ENCODE measurements at places on chromosomes 2 and 18.

DNA sequence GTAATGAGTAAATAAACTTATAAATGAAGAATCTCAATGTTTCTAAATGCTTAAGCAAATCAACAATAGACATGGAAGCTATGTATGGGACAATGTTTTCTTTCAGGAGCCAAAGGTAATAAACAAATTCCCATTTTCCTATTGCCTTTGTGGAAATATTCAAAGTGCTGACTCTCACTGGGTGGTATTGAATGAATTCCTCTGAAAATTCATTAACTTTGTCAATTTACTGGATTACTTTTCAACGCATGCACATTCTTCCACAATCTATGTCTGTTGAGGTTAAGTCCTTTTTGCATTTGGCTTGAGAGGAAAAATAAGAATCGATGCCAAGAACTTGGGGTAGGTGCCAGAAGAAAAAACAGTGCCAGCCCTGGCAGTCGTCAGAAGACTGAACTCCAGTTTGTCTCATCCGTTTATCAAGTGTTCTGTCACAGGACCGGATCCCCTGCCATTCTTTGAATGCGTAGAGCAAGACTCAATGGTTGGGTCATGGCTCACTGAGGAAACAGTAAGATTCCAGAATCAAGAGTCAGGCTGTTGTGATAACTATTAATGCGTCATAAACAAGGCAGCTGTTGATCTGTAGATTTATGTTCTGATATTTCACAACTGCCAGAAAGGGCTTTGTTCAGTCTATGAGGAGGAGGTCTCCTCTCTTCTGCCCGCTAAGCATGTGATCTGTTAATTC, 133.3 kb downstream of the GFPT1 start:
- no peak for DNase-seq

DNA sequence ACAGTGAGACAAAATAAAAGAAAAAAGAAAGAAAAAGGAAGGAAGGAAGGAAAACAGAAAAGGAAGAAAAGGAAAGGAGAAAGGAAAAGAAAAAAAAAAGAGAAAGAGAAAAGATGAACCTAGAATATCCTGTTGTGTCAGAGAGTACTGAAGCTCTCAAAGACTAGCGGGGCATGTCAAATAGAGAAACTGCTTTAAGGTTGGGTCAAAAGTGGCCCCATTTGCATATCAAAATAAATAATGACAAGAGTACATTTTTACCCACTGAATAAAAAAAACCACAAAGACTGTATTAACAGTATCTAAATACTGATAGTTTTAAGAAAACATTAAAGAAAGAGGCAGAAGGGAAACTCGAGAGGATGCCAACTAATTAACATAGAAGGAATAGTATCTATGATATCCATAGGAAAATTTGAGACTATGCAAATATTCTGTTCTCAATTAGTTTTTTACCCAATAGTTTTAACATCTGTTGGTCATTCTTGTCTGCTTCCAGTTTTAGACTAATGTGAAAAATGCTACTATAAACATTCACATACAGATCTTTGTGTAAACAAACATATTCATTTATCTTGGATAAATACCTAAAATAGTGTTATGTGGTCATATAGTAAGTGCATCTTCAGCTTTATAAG, 53.2 kb downstream of the SFXN5 start:
- no peak for DNase-seq

- no peak for DNase-seq
Observed at GRCh38 chr18:8695932-8696517, 9.3 kb upstream of the MTCL1 start.

DNA sequence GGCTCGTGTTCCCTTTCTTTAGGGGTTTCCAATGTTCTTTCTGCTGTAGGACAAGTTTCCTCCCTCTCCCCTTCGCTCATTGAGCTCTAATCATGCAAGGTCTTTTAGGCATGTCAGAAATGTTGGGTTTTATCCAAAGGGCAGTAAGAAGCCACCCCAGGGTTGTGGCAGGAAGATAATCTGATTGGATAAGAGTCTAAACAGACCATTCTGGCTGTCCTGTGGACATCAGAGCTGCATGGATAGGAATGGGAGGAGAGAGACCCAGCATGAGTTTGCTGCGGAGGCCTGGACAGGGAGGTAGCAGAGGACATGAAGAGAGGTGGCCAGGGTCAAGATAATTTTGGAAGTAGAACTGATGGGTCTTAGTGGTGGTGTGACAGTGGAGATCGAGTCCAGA, 88.2 kb downstream of the ACKR3 start:
- DNase-seq: no peak

- no peak for DNase-seq
Observed at GRCh38 chr2:146821836-146822316, 1023.0 kb upstream of the ACVR2A start.

- no peak for DNase-seq
Observed at GRCh38 chr18:76230791-76231190, 264.3 kb downstream of the ZNF516 start.

- DNase-seq: no peak
Observed at GRCh38 chr18:58032233-58032632, 11.8 kb upstream of the NEDD4L start.

DNA sequence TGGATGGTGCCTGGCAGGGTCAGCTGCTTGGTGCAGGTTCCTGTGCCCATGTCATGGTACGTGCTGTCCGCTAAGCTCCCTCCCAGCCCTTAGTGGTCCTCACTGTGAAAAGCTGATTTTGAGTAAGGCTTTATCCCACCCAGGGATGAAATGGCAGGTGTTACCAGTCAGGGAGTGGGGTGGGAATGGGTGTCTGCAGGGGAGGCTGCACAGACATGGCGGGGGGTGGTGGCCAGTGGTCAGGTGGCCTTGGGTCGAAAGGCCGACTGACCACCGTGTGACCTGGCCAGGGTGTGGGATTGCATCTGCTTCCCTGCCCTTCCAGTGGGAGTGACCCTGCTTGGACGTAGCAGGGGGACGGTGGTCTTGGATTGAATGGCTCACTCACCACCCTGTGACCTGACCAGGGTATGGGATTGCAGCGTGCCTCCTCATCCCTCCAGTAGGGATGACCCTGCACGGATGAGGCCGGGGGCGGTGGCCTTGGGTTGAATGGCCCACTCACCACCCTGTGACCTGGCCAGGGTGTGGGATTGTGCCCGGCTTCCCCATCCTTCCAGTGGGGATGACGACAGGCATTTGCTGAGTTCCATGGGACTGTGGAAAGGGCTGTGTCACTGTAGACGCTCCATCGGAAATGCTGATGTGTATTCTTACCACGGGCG, 29.8 kb downstream of the AGAP1 start:
- DNase-seq: no peak

DNA sequence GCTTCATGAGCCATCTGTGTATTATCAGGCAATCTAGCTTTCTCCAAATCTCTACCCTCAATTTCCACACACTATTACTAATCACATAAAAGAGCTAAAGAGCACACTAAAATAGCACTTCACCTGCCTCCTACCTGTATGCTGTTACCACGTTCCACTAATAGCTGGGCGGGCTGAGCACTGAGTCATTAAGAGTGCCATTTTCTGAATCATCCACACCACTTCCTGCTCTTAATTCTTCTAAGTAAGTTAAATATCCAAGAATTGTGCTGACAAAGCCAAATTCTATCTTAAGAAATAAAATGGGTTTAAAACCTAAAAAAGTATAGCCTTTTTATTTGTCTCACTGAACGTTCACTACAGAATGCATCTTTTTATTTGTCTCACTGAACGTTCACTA, 35.7 kb downstream of the NOL10 start:
- no peak for DNase-seq

GRCh38 chr2:239343946-239344856, 56.6 kb downstream of the HDAC4 start:
- no peak for DNase-seq

GRCh38 chr2:43269706-43270105, 43.3 kb upstream of the ZFP36L2 start:
- no peak for DNase-seq

DNA sequence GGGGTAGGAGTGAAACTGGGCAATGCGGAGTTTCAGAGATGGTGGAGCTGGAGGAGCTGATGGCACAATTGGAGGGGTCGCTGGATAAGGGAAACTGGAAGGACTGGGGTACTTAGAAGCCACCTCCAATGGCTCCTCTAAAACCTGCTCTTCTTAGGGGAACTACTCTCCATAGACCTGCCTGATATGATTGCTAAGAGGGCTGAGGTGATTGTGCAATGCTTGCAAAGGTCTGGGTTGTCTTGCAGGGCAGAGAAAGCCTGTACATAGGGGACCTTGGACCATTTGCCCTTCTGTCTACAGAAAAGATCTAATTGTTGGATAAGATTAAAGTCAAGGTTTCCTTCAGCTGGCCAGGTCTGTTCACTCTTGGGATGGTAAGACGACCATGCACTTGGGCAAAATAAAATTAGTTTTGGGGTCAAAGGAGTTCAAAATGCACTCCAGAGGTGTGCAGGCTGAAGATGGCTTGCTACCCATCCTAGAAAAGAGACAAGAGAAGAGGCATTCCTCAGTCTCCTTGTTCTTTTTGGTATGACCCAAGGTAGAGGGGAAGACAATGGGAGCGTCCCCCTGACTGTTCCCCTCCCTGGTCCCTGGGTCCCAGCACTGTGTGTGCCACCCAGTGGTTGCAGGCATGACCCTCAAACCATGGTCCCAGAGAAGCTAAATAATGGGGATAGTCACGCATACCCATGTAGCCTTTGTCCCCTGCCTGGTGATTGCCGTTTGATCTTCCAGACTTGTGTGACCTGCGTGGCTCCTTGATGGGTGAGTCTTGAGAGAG, 41.1 kb downstream of the STK17B start:
- no peak for DNase-seq

DNA sequence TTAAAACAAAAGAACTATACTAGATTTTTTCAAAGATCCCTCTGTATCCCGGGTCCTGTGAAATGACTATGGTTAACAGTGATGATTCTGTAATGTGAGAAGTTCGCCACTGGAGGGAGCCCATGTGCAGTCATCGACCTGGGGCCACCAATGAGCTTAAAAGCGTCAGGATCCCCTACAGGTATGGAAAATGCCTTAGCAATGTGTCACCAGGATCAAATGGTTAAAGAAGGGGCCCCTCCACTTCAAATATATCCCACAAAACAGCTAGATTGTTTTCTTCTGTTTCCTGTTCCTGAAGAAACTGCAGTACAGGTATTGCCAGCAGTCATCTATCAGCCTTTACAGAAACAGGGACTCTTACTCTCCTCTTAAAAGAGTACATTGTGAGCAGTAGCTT, 15.3 kb downstream of the CHRNA1 start:
- DNase-seq: peak; percentile 85

DNA sequence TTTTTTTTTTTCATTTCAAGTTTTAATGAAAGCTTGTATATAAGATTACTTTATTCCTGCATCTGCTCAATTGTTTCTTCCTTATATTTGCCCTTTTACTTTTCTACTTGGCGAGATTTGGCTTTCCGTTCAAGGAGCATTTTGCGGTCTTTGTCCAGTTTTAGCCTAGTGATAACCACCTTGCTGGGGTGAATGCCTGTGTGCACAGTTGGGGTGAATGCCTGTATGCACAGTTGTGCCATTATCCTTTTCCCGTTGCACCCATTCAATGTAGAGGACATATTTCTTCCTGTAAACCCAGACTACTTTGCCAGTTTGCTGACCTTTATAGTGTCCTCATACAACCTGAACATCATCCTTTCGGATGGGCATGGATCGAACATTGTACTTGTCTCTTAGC, 12.0 kb downstream of the ZNF236 start:
- DNase-seq: no peak

GRCh38 chr2:175169191-175169590, 1.2 kb upstream of the ATF2 start:
- DNase-seq: no peak

GRCh38 chr2:136444323-136444722, 321.0 kb upstream of the THSD7B start:
- DNase-seq: no peak

- no peak for DNase-seq
Observed at GRCh38 chr2:198004173-198004572, 199.8 kb downstream of the PLCL1 start.

DNA sequence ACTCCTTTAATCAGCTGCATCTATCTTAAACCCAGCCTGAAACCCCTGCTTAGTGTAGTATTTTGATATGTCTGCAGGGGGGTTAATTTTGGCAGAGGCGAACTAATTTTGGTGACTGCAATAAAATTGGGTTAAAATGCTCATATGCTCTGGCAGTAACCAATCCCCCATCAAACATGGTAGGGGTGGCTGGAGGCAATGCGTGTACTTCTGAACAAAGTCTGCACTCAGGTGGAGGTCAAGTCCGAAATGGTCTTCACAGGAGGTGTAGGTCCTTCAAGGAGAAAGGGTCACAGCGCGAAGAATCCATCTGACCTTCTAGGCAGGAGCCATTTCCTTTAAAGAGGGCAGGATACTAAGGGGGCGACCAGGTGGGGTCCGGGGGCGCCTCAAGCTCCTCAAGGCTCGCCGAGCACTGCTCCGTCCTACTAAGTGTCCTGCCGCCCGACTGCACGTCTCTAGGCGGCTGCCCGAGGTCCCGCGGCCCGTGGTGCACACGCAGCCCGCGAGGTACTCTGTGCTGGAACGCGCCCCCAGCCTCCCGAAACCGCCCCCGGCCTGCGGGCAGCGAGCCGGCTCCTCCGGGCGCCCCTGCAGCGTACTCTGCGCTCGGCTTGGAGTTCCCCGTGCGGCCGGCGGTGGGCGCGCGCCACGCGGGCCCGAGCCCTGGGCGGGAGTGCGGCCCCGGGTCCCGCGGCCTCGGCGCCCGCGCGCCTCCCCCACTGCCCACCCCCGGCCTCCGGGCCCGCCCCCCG, 1.7 kb upstream of the LDLRAD4 start:
- DNase-seq: peak; percentile 68

- no peak for DNase-seq
Observed at GRCh38 chr2:80454628-80455027, 150.1 kb upstream of the LRRTM1 start.

DNA sequence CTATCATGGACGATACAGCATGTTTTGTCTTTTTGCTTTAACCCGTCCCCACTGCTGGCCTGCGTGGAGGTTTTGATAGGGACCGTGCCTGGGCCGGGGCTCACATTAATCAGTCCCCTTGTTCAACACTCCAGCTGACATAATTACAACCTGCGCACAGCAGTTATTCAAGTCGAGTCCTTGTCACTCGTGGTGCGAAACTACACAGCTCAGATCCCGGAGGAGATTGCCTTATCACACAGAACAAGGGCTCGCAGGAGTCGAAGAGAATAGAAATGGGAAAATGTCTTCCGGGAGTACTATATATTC, 304.4 kb downstream of the ZNF407 start:
- no peak for DNase-seq

GRCh38 chr2:144519934-144520731, at the start of gene ZEB2:
Gene ZEB2 (minus strand): TSS chr2:144520119. CDS start chr2:144517350, 2,769 bp downstream.
- DNase-seq: no peak

- DNase-seq: no peak
Observed at GRCh38 chr2:240458044-240458899, 22.8 kb downstream of the GPC1 start.

Measured in WTC11 (cell line).